ENCODE measurements at places on chromosomes 2 and 18.

GRCh38 chr2:22499082-22499839 lies 885.7 kb upstream of the KLHL29 start:
- no peak for DNase-seq

DNA sequence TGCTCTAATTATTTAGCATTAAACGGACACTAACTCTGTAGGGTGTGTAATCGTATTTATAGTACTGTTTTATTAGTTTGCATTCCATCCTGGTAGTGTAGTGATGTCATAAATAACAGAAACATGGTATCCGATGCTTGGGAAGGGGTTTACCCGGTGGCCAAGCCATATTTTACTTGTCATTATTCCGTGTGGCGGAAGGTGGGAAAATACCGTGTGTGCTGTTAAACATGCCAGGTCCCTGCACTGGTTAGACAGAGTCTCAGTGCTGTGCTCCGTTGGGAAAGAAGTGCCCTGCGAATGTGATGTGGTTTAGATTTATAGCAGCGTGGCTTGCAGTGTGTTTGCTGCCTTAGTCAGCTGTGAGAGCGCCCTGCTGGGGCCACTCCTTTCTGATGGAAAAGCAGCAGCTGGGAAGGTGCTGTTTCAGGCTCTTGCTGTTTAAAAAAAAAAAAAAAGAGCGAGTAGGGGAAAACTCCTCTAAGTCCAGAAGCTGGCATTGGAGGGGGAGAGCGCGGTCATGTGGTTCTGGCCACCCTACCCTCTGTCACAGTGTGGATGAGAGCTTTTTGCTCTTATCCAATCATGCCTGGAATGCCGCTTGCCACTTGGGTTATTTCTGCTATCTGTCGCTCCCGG lies 211.0 kb downstream of the NEDD4L start:
- no peak for DNase-seq

DNA sequence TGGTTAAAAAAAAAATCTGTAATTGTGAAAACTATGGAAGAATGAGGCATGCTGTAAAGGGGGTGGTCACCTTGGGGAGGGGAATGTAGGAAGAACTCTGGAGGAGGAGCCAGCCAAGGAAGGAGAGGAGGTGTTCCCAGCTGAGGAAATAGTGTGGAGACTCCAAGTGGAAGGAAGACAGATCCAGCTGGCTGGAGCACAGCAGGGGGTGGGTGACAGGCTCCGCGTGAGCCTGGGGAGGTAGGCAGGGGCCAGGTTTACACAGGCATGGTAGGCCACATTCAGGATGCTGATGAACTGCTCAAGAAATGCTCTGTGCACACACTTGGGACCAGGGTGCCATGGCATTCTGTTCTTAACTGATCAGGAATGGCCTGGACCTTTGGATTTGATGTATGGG lies 16.8 kb downstream of the AFF3 start:
- DNase-seq, result no peak

DNA sequence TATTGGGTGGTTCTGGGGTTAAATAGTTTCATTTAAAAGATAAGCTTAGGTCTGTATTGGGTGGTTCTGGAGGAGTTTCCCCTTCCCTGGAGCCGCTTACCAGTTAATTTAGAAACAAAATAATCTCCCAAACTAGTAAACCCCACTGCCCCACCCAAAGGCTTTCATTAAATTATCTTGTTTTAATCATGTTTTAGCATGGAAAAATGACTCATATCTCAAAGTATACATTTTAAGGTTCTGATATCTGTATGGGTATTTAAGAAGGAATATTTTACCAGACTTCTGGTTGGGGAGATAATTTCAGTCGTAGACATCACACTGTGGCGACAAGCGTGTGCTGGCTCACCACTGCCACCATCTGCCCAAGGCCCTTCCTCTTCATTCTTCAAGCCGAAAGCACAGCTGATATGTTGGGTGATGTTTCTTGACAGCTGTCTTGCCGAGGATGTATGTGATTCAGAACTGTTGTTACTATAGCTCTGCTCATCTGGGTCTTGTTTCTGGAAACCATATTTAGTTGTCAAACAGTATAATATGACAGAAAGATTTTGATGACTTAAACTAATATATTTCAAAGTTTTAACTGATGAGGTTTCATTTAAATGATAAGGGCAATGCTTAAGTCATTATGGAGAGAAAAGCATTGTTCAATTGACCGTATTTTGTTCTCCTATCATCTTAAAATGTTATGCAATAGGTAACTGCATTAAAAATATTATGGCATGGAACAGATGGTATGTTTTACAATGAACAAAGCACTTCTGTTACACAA lies 5.1 kb downstream of the FIGLA start:
- peak; percentile 28 for DNase-seq

DNA sequence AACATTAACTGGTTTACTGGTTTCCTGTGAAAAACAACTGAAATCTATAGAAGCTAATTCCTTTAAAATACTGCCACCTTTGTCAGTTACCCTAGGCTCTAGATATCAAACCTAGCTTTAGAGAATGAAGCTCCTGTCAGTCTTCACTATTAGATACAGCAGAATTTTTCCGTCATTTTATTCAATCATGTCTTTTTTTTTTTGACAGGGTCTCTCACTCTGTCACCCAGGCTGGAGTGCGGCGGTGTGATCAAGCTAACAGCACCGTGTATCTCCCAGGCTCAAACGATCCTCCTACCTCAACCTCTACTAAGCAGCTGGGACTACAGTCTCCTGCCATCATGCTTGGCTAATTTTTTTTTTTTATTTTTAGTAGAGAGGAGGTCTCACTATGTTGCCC lies 415.2 kb upstream of the LRRTM4 start:
- no peak for DNase-seq

DNA sequence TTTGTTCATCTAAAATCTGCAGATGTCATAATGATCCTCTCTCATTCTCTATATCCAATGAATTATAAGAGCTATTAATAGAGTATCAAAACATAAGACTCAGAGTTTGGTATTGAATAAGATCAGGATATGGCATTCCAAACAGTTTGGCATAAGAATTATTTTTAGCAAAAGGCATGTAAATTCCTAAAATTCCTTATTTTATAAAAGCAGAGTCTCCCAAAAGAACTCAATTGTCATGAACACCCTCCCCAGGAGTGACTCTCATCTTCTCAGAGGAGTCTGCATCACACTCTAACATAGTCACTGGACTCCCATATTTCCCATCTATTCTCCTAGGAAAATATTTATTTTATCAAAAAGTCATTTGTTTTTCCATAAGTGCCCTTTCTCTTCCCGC lies 1710.2 kb upstream of the SLC39A10 start:
- DNase-seq, result no peak
